ENCODE measurements at places on chromosomes 5 and 9.

DNA sequence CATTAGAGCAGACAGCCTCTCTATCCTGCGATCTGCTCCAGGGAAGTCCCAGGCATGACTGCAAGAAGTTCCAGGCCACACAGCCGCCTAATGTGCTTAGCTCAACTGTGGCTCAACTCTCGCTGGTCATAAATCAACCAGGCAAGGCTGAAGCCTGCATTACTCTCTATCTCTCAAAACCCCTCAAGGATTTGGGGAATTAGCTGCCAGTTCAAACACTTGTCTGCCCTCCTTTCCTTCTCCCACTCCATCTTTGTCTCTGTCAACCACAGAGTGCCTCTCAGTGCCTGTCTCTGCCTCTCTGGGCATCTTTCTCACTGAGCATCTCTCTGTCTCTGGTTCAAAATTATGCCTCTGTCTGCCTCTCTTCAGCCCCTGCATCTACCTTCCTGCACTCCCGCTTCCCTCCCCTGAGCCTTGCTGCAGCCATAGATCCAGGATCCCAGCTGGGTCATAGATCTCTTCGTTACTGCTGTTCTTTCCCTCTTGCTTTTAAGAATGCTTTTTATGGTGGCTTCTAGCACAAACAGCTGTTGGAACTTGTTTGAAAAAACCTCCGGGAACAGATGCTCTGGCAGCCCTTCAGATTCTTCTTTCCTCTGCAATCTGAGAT lies 27.9 kb upstream of the GALNT10 start:
- no peaks in the 10 kb centered on the region for H3K4me1 ChIP-seq
- no peak for DNase-seq
- no peaks in the 10 kb centered on the region for H3K36me3 ChIP-seq

DNA sequence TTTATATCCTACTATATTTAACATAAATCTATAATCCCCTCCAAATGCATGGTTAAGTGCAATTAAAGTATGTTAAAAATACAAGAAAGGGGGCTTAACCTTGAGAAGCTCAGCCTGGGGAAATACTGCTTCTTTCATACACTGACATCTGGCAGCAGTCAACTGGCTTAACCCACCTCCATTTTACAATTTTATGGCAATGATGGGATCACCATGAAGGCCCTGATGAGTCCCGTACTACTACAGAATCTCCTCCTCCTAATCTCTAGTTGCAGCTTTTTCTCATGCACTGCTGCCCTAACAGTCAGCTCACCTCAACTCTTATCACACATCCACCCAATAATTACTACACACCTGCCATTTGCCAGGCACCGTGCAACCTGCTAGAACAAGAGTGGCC lies 40.9 kb downstream of the ZNF608 start:
- no peak for DNase-seq
- no peak overlapping the region for H3K4me3 ChIP-seq
- peak overlapping the region; percentile 54 for H3K27ac ChIP-seq
- no peaks in the 10 kb centered on the region for H3K27me3 ChIP-seq

GRCh38 chr9:87876708-87877107 lies 6.0 kb upstream of the SPATA31E1 start:
- peak overlapping the region; percentile 30 for H3K27ac ChIP-seq
- H3K4me1 ChIP-seq: peaks cover 25% of the 10 kb centered on the region
- H3K4me3 ChIP-seq: no peak overlapping the region
- H3K36me3 ChIP-seq: no peaks in the 10 kb centered on the region
- no peaks in the 10 kb centered on the region for H3K27me3 ChIP-seq
- DNase-seq: no peak

GRCh38 chr5:173236531-173237142 lies 1.6 kb upstream of the NKX2-5 start:
- no peaks in the 10 kb centered on the region for H3K36me3 ChIP-seq
- no peaks in the 10 kb centered on the region for H3K27me3 ChIP-seq
- no peak for DNase-seq
- H3K4me3 ChIP-seq: no peak overlapping the region

DNA sequence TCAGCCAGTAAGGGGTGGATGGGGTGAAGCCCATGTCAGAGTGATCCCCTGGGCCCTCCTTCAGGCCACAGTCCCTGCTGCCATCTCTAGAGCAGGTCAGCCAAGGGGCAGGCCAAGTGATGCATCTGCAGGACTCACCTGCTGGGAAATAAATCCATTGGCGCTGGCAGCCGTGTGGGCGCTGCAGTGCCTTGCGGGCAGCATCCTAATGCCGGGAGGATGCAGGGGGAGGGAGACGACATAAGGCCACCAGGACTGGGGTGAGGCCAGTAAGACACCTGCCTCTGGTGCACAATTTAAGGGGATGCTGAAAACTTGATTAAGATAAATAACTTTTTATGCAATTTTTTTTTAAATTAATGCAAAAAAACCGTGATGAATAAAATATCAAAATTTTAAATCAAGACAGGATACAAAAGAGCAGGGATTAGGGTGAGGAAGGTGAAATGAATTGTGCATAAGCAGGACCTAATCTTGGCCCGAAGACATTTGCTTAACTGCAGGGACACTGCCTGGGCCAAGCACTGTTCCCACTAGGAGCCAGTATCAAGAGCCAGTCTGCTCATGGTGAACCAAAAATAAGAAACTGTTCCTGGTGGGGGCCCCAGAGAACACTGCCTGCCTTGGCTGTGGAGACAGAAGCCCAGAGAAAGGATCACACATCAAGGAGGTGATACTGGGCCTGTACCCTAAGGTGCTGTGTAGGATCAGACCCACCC lies 67.5 kb upstream of the CPLX2 start:
- H3K36me3 ChIP-seq: no peaks in the 10 kb centered on the region
- no peaks in the 10 kb centered on the region for H3K4me1 ChIP-seq
- H3K27ac ChIP-seq: no peak overlapping the region
- no peak for DNase-seq

- H3K27ac ChIP-seq: no peak overlapping the region
- H3K36me3 ChIP-seq: no peaks in the 10 kb centered on the region
- no peaks in the 10 kb centered on the region for H3K4me1 ChIP-seq
- peak; percentile 32 for DNase-seq
- no peak overlapping the region for H3K4me3 ChIP-seq
These were observed 183.5 kb downstream of the SNX18 start for GRCh38 chr5:54700986-54701578.

- H3K27ac ChIP-seq: no peak overlapping the region
- no peaks in the 10 kb centered on the region for H3K36me3 ChIP-seq
- DNase-seq: peak; percentile 36
- H3K4me1 ChIP-seq: no peaks in the 10 kb centered on the region
- no peaks in the 10 kb centered on the region for H3K27me3 ChIP-seq
These were observed 232.1 kb downstream of the SH3GL2 start for GRCh38 chr9:17810728-17811571.

DNA sequence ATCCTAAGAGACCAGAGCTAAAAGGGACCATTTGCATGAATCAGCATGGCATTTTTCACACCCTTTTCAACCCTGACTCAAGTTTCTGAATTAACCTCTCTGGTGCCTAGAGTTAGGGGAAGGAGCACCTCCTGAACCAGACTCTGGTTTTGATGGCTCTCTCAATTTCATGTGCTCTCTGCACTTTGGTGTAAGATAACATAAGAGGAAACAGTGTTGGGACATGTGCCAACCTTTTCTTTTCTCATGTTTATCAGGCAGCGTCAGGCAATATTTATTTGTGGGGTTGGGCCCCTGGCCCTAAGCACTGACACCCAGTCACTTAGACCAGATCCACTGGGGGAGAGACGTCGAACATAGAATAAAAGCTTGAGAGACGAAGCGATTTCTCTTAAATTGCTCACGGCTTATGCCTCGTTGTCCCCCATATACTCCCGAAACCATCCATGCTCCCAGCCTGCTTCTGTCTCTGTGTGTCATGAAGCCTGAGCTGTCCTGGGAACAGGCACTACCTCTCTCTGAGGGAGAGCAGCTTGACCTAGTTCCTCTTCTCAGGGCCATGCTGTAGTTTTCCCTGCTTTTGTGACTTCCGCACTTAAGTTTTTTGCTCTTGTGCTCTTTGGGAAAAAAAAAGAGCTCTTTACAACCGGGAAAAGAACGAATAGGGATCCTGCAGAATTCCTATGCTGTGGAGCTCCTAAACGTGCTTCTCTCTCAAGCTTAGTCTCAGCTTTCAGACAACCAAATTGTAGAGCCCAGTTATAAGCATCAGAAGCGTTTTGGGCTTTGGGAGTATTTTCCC lies 195.7 kb downstream of the NR3C1 start:
- no peak overlapping the region for H3K4me3 ChIP-seq
- H3K4me1 ChIP-seq: no peaks in the 10 kb centered on the region
- DNase-seq: no peak
- peaks cover 1% of the 10 kb centered on the region for H3K36me3 ChIP-seq
- no peak overlapping the region for H3K27ac ChIP-seq
- H3K27me3 ChIP-seq: no peaks in the 10 kb centered on the region

DNA sequence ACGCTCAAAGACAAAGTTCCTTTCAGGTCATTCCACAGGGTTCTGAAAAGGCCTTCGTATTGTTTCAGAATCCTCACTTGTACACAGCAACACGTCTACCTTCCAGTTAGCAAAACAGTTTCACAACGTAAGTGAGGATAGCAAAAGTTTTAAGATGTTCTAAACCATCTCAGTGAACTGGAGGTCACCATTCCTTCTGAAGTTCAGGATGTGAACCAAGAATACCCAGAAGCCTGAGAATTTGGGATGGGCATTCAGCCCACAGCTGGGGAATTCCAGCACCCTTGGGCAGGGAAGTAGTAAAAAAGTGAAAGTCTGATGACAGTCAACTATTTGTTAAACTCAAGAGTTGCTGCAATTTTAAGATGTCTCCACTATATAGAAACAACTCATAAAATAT lies 224.5 kb downstream of the BNC2 start:
- no peaks in the 10 kb centered on the region for H3K36me3 ChIP-seq
- no peak overlapping the region for H3K27ac ChIP-seq
- H3K27me3 ChIP-seq: no peaks in the 10 kb centered on the region
- H3K4me3 ChIP-seq: no peak overlapping the region
- no peaks in the 10 kb centered on the region for H3K4me1 ChIP-seq

DNA sequence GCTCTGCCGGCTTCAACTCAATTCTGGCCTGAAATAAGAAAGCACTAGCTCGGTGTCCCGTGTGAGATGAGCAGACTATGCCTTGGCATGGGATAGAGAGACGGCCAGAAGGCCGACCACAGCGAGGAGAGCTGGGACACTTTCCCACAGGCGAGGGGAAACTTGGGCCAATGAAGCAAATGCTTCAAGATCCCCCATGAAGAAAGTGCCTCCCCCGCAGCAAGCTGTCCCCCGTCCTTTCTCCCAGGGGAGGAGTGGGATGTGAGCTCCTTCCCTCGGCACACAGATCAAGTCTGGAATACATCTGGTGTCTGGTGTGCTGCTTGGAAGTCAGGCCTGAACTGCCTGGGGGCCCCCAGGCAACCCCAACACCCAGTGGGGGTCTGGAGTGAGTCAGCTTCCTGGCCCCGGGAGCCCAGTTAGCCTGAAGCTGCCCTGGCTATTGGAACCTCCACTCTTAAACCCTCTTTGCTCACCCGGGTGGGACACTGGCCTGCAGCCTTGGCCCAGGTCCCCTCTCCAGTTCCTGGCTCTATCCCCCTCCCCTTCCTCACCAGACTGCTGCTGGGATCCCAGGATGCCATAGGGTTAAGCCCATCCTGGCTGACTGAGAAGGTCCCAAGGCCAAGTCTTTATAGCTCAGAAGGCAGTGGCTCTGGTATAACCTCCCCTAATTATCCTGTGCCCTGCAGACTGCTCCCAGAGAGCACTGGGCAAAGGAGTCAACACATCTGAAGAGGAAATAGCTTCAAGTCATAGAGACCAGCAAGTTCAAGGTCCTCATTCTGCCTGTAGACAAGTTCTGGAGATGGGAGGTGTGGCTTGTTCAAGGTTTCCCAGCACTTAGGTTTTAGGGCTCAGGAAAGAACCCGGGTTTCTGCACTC lies 205.3 kb downstream of the TTLL11 start:
- H3K4me1 ChIP-seq: no peaks in the 10 kb centered on the region
- DNase-seq: no peak

DNA sequence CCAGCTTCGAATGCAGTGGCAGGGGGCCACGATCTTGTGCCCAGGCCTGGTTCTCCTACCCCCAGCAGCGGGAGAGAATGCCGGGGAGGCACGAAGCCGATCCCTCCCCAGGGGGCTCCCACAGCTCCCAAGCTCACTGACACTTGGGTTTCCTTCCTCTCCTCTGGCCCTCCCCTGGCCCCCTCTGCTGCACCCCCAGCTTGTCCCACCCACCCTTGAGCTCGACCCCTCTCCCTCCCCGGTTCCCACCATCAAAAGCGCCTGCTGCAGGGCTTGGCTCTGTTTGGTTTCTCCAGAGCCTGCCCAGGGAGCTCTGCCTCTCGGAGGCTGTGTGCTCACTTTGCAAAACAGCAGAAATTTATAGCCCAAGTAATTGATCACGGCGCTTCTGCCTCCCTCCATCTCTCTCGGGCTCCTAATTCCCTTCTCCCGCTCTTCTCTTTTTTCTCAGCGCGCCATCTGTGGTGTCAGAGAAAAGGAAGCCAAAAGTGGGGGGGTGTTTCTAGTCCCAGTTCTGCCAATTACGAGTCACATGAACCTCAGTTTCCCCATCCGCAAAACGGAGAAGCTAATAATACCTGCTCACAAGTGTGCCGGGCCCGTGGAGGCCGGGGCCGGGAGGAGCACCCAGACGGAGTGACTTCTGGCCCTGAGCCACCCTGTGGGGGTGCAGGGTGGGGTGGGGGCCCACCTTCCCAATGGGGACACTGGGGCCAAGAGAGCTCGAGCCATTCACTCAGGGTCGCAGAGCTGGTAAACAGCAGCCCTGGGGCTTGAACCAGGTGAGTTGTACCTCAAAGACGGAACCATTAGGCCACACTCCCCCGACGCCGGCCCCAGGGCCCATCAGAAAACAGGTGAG lies 141.2 kb upstream of the IER5L start:
- no peaks in the 10 kb centered on the region for H3K36me3 ChIP-seq
- no peak overlapping the region for H3K4me3 ChIP-seq
- DNase-seq: no peak
- H3K27me3 ChIP-seq: no peaks in the 10 kb centered on the region
- peak overlapping the region; percentile 53 for H3K27ac ChIP-seq

GRCh38 chr9:107862881-107863280 lies 373.3 kb upstream of the KLF4 start:
- H3K36me3 ChIP-seq: no peaks in the 10 kb centered on the region
- no peak for DNase-seq
- H3K27ac ChIP-seq: no peak overlapping the region
- no peak overlapping the region for H3K4me3 ChIP-seq

GRCh38 chr5:144598451-144599068 lies 427.9 kb downstream of the KCTD16 start:
- H3K36me3 ChIP-seq: no peaks in the 10 kb centered on the region
- no peak overlapping the region for H3K4me3 ChIP-seq

DNA sequence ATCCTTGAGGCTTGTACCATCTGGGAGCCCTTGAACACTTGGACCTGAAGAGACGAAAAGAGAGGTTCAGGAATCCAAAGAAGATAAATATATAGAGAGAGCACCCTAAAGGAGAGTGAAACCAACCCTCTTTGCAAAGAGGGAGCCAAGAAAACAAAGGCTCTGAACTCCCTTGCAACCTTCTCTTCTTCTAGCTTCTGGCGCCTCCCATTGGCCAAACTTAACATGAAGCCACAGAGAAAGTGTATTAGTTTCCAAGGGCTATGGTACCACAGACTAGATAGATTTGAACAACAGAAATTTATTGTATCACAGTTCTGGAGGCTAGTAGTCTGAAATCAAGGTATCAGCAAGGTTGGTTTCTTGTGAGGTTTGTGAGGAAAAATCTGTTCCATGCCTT lies 175.1 kb downstream of the HCN1 start:
- DNase-seq: no peak
- H3K27ac ChIP-seq: no peak overlapping the region
- no peaks in the 10 kb centered on the region for H3K36me3 ChIP-seq
- no peaks in the 10 kb centered on the region for H3K27me3 ChIP-seq
- no peaks in the 10 kb centered on the region for H3K4me1 ChIP-seq

Data from Caco-2 (cell line).